C1 segment of cervical spinal cord (tissue), 14 donors: ENCODE measurements at places on chromosomes 4 and X.

DNA sequence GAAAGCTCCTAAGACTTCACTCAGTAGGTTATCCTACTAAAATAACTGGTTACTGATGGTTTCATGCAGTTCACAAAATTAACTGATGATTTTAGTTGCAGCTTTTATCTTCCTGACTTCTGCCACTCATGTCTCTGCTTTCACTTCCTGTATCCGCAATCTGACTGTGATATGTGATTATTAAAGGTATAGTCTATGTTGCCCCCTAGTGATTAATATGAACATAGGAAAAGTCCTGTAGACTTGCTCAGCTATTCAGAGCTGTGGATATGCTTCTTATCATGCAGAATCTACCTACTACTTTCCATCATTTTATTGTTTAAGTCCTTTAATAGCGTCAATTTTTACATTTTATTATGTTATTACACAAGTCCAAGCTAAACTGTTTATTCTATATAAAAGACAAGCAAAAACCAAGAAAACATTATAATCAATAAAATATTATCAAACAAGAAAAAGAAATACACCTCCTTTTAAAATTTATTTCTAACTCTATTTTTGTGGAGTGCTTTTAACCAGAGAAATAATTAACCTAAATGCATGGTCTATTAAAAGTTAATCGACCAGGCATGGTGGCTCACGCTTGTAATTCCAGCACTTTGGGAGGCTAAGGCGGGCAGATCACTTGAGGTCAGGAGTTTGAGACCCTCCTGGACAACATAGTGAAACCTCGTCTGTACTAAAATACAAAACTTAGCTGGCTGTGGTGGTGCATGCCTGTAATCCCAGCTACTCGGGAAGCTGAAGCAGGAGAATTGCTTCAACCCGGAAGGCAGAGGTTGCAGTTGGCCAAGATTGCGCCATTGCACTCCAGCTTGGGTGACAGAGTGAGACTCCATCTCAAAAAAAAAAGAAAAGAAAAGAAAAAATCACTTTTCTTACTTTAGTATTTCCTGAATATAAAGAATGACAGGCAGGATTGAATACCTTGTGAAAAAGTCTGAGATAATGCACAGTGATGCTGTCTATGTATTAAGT is 40.4 kb upstream of the TLR2 start:
- no peak for DNase-seq

GRCh38 chr4:25320336-25320735 is 7.8 kb downstream of the ZCCHC4 start:
- DNase-seq, result no peak

DNA sequence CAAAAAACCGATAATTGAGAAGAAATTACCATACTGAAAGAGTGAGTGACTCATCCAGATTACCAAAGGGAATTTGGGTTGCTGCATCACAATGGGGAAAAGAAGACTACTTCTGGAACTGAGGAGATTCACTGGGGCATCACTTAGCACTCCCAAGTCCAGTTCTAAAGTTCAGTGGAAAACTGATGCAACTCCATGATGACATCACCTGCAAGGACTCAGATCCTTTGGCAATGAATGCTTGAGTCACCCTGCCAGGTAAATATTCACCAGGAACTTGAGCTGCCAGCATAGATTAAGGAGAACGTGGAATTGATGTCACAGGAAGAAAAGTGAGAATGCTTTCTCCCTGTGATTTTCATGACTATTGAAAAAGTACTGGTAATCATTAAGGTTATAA is 32.0 kb upstream of the SMIM10L2A start:
- DNase-seq, result no peak

GRCh38 chr4:41339812-41340809 is 83.4 kb downstream of the UCHL1 start:
- peak; percentile 71 for DNase-seq

DNA sequence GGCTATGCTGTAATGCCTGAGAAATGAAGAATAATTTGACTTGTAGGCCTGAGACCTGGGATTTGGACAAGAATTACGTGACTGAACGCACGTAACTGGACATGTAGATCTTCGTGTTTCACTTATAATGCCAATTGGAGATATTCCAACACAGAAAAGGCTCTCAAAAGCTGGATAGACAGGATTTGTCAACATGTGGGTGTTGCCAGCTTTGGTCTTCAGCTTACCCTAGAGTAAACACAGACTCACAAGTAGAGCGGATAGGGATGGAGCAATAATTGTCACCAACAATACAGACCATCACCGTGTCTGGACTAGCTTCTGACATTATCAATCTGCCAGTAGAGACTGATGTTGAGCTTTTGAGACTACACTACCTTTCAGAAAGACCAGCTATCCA is 1511.0 kb upstream of the ADGRL3 start:
- DNase-seq, result no peak

DNA sequence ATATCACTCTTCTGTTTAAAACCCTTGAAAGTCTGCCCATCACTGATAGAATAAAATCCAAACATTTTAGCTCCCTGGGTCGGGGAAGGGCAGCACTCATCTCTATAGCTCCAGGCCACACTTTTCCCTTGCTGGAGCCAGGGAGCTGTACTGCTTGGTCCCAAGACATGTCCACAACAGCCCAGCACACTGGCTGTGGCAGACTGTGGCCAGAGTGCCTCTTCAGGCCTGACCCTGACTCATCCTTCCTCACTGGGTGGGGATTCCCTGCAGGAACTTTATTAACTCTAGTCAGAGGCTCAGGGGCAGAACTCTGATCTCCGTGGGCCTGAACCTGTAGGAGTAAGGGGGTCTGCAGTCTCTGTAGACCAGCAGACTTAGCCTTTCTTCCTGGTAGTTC is 69.8 kb upstream of the CAPN6 start:
- DNase-seq, result no peak

- no peak for DNase-seq
Observed at GRCh38 chr4:83772685-83773084, 236.8 kb downstream of the GPAT3 start.

- DNase-seq, result peak; percentile 40
Observed at GRCh38 chrX:49166914-49167739, 4.6 kb downstream of the MAGIX start.

- no peak for DNase-seq
Observed at GRCh38 chr4:72666910-72667309, 97.9 kb upstream of the ADAMTS3 start.
